Caco-2 (cell line): ENCODE measurements at places on chromosomes 12 and 14. TPM values are rescaled to one million over a fixed set of nuclear protein-coding genes. Genes with fewer than 3 reads are reported as not detected.

Gene TMEM233
- not detected in 2 replicates for total RNA-seq

Gene TAS2R14
- 2.7 and 3.1 TPM in 2 replicates for total RNA-seq

Gene SERPINA9
- not detected in 2 replicates for total RNA-seq

Gene SPX
- total RNA-seq = 6.4 and 6.9 TPM in 2 replicates

Gene FERMT2
- total RNA-seq = 33.5 and 40.8 TPM in 2 replicates

Gene GLT1D1
- total RNA-seq = not detected in 2 replicates

Gene KRT4
- 3.4 and 5.2 TPM in 2 replicates for total RNA-seq

Gene CLBA1
- 3.0 and 3.2 TPM in 2 replicates for total RNA-seq

Gene GPR132
- 0.19 TPM in 1 of 2 replicates, not detected in the other for total RNA-seq

Gene AMDHD1
- 0.32 and 0.61 TPM in 2 replicates for total RNA-seq
